Ascending aorta (tissue), 2 donors: ENCODE measurements at places on chromosomes 7 and 10.

DNA sequence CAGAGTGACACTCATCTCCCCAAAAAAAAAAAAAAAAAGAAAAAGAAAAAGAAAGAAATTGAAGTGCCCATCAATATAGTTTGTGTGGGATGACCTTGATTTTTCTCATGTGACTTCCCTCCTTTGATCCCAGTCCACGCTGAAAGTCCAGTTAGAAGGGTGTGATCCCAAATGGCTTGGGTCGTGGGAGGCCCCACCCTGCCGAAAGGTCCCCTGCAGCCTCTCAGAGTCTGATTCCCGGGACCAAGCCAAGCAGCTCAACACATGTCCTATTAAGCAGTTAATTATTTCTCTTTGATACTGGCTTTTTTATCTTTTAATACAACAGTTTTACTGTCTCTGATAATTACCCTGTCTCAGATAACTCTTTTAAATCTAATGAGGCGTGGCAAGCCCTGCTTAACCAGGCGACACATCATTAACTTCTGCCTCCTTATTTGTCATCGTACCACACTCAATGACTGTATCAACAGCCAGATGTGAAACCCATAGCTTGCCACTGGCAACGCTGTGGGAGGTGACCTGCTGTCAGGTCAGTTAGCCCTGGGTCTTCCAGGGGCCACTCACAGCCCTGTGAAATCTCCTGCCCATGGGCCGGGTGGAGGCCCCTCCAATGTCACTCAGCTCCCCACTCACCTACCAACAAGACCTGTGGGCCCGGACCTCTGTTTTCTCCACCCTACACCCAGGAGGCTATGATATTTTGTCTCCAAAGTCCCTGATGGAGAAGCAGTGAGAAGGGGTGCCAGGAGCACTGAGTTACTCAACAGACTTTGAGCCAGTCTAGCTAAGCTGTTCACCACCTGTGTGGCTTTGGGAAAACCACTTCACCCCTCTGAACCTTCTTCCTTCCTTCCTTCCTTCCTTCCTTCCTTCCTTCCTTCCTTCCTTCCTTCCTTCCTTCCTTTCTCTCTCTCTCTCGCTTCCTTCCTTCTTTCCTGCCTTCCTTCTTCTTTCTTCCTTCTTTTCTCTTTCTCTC, 110.0 kb upstream of the SFMBT2 start:
- no peak for DNase-seq
- no peak overlapping the region for H3K27ac ChIP-seq
- no peak overlapping the region for H3K4me3 ChIP-seq

DNA sequence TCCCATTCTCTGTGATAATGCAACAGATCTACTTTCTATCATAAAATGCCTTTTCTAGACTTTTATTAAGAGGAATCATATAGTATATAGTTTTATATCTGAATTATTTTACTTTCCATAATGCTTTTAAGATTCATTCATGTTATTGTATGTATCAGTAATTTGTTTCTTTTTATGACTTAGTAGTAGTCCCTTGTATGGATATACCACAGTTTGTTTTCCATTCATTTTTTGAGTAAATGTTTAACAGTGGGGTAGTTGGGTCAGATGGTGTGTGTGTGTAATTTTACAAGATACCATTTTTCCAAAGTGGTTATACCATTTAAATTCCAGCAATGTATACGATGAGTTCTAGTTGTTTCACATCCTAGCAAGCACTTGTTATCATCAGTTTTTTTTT, 10.4 kb downstream of the PIK3CG start:
- H3K4me1 ChIP-seq, result no peaks in the 10 kb centered on the region
- H3K27me3 ChIP-seq, result no peaks in the 10 kb centered on the region
- DNase-seq, result no peak
- H3K4me3 ChIP-seq, result no peak overlapping the region
- H3K36me3 ChIP-seq, result no peaks in the 10 kb centered on the region

DNA sequence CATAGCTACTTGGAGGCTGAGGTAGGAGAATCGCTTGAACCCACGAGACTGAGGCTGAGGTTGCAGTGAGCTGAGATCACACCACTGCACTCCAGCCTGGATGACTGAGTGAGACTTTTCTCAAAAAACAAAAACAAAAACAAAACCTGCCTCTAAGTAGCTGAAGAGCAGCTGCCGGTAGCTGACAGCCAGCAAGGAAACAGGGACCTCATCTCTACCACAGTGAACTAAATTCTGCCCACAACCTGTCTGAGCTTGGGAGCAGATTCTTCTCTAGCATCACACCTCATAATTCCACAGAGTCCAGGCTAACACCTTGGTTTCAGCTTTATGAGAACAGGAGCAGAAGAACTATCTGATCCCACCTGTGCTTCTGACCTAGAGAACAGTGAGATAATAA, 246.2 kb downstream of the KCND2 start:
- no peaks in the 10 kb centered on the region for H3K36me3 ChIP-seq
- no peak overlapping the region for H3K27ac ChIP-seq
- no peak for DNase-seq

DNA sequence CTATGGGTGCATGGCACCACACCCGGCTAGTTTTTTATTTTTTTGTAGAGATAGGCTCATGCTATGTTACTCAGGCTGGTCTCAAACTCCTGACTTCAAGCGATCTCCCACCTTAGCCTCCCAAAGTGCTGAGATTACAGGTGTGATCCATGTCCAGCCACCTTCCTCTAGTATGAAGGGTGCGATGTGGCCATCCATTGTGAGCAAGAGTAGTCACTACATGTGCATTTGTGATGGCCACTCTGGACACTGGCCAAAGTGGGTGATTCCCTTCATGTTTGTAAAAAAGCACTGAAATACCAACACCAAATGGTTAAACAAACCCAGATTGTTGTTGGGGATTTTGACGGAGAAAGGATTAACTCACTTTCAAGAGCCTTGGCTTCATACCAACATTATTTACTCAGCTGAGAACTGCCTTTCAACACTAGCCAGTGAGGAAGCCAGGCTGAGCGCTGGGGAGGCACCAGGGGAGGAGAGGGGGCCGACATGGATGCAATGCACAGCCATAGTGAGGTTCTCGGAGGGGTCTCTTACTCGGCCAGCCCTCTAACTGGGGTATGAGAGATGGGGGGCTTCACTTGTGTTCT, 198.1 kb upstream of the LYZL2 start:
- no peak overlapping the region for H3K27ac ChIP-seq
- H3K27me3 ChIP-seq, result no peaks in the 10 kb centered on the region
- no peak overlapping the region for H3K4me3 ChIP-seq
- H3K4me1 ChIP-seq, result peaks cover 2% of the 10 kb centered on the region

GRCh38 chr7:8119262-8119661, 142.7 kb downstream of the ICA1 start:
- H3K4me3 ChIP-seq, result no peak overlapping the region
- no peak for DNase-seq
- no peaks in the 10 kb centered on the region for H3K4me1 ChIP-seq
- no peaks in the 10 kb centered on the region for H3K27me3 ChIP-seq
- no peaks in the 10 kb centered on the region for H3K36me3 ChIP-seq

GRCh38 chr10:91569522-91569921, 63.3 kb downstream of the PPP1R3C start:
- no peak overlapping the region for H3K27ac ChIP-seq
- H3K36me3 ChIP-seq, result no peaks in the 10 kb centered on the region
- no peak overlapping the region for H3K4me3 ChIP-seq
- no peaks in the 10 kb centered on the region for H3K27me3 ChIP-seq

DNA sequence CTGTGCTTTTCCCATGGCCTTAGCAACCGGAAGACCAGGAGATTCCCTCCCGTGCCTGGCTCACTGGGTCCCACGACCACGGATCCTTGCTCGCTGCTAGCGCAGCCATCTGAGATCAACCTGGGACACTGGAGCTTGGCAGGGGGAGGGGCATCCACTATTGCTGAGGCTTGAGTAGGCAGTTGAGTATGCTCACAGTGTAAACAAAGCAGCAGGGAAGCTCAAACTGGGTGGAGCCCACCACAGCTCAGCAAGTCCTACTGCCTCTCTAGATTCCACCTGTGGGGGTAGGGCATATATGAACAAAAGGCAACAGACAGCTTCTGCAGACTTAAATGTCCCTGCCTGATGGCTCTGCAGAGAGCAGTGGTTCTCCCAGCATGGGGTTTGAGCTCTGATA, 697.0 kb downstream of the SORCS1 start:
- H3K4me1 ChIP-seq, result no peaks in the 10 kb centered on the region
- DNase-seq, result no peak
- no peak overlapping the region for H3K4me3 ChIP-seq
- no peaks in the 10 kb centered on the region for H3K27me3 ChIP-seq
- no peaks in the 10 kb centered on the region for H3K36me3 ChIP-seq

DNA sequence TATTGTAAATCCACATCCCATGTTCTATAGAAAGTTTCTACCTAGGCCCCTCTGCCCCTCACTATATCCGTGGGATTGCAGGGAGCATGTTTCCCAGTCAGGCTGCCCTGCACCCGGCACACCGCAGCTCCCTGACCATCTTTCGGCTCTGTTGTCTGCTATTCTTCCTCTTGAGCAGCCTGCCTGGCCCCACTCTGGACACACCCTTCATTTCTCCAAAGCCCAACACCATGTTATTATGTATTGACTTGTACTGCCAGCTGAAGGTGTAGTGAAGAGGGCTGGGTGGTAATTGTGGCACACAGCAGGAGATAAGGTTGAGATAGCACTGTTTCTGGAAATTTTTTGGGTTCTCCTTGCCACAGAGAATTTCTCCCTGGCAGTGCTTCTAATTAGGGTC, 9.8 kb downstream of the LRMDA start:
- H3K4me3 ChIP-seq, result no peak overlapping the region
- no peak overlapping the region for H3K27ac ChIP-seq
- no peaks in the 10 kb centered on the region for H3K36me3 ChIP-seq
- no peaks in the 10 kb centered on the region for H3K27me3 ChIP-seq

DNA sequence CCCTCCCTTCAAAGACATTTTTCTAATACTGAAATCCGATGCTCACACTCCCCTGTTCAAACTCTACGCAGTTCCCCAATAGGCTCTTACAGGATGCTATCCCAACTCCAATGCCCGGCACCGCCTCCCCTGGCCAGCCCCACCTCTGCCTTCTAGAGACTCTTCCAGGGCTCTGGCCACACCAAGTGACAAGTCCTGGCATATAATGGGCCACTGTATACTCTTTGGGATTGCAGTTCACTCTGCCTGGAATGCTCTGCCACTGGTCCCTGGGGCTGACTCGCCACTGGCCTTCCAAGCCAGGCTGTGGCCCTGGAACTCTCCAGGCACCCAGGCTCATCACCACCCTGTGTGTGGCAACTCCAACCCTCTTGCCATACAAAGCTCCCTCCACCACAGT, 3.1 kb upstream of the BRI3 start:
- no peak for DNase-seq
- no peaks in the 10 kb centered on the region for H3K27me3 ChIP-seq
- H3K4me3 ChIP-seq, result no peak overlapping the region

DNA sequence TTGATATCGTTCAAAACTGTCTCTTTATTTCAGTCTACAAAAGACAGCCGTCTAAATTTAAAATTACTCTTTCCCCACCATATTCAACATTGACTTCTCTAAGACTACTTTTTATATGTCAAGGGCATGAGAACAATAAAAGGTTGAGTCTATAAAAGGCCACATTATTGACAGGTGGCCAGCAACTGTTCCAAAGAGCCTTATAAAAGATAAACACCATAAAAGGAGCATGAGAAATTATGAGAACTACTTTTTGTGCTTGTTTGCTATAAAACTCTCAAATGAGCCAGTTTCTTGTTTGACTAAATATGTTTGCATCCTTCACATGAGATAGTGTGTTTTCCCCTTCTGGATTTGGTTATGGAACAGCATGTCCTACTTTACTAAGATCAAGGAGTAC, 189.2 kb downstream of the THSD7A start:
- H3K27me3 ChIP-seq, result no peaks in the 10 kb centered on the region
- H3K27ac ChIP-seq, result no peak overlapping the region
- no peaks in the 10 kb centered on the region for H3K4me1 ChIP-seq
- no peak for DNase-seq

- peaks cover 19% of the 10 kb centered on the region for H3K27me3 ChIP-seq
- H3K4me1 ChIP-seq, result peaks cover 10% of the 10 kb centered on the region
- DNase-seq, result no peak
Observed at GRCh38 chr7:155380976-155381851, 76.7 kb upstream of the EN2 start.

DNA sequence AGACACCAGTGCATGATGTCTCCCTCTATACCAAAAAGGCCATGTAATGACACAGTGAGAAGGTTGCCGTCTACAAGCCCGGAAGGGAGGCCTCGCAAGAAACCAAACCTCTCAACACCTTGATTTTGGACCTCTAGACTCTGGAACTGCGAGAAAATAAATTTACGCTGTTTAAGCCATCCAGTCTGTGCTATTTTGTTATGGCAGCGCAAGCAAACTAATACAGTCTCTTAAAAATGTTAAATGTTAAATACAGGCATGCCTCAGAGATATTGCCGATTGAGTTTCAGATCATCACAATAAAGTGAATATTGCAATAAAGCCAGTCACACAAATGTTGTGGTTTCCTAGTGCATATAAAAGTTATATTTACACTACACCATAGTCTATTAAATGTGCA, 5.0 kb upstream of the MINDY3 start:
- peaks cover 3% of the 10 kb centered on the region for H3K4me1 ChIP-seq
- H3K4me3 ChIP-seq, result no peak overlapping the region
- no peaks in the 10 kb centered on the region for H3K27me3 ChIP-seq

DNA sequence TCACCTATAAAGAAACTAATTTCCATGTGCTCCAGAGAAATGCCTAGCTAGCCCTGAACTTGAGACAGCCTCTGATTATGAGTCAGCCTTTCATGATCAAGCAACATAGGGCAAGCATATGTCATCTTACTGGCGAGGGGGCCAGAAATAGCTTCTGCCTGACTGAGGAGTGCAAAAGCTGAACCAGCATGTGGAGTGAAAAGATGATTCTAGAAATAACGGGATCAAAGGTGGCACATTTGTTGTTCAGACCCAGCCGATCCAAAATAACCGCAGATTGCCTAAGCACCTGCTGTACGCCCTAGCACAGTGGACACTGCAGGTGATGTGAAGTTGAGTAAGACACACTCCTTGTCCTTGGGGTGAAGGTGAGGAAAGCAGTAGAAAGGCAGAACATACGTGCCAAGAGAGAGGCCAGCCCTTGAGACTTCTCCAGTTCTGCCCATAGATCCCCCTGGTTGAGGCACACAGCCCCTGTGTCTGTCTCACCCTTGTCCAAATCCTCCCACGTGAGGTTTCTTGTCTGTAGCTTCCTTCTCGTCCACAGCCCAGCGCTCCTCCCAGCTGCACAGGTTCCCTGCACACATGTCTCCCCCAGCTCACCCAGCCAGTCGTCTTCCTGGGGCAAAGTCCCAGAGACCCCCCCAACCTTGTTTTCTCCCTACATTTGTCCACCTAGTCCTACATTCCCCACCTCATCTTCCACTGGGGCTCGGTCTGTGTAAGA, 2.8 kb upstream of the BCL7B start:
- H3K27me3 ChIP-seq, result no peaks in the 10 kb centered on the region
- DNase-seq, result no peak
- no peaks in the 10 kb centered on the region for H3K36me3 ChIP-seq
- H3K4me1 ChIP-seq, result peaks cover 3% of the 10 kb centered on the region
